ENCODE measurements at places on chromosomes 5 and 9. TPM values are rescaled to one million over a fixed set of nuclear protein-coding genes. Genes with fewer than 3 reads are reported as not detected.
A peak's percentile ranks its signal among the peaks of the same experiment; 100 is the strongest.

DNA sequence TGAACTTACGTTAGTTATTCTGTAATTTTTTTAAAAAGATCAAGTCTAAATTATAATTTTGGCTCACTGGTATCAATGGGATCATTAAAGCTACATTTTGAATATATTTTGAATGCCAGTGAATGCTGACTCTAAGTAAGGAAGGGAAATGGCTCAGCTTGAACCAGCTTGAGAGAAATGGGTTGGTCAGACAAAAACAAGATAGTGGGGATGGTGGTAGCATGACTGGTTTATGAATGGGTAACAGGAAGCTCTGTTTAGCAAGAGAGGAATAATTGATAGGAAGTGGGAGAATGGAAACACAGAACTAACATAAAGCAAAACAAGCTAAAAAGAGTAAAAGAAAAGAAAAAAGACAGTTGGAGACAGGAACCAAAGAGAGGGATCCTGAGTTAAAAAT lies 220.2 kb downstream of the ADAMTS6 start:
- H3K4me1 ChIP-seq, result peaks cover 17% of the 10 kb centered on the region
- no peak overlapping the region for H3K4me3 ChIP-seq
- no peaks in the 10 kb centered on the region for H3K27me3 ChIP-seq
- H3K36me3 ChIP-seq, result no peaks in the 10 kb centered on the region
- no peak for DNase-seq
- H3K27ac ChIP-seq, result no peak overlapping the region

GRCh38 chr9:133534346-133535291 lies at the start of gene ADAMTSL2:
Gene ADAMTSL2, plus strand, starts transcription at chr9:133534704. Its CDS starts 2,009 bp downstream, at chr9:133536713.
- peaks cover 17% of the 10 kb centered on the region for H3K4me1 ChIP-seq
- no peak within 1 kb of the TSS for H3K27ac ChIP-seq
- H3K4me3 ChIP-seq, result no peak within 1 kb of the TSS
- peak; percentile 87 for DNase-seq
- no peaks in the 10 kb centered on the region for H3K27me3 ChIP-seq

DNA sequence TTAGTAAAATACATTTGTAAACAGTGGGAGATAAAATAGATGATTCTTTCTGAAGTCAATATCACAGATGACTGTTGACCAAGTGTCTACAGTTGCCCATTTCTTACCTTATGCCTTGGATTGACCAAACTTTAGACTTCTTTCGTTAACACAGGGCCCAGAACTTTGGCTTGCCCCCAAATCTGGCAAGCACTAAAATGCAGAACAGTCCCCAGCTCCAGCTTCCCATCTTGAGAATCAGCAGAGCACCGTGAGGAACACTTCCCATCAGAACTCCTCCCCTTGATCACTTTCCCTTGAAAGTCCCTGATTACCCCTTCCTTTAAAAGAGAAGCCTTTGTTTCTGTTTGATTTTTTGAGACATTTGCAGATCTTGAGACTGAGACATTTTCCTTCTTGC lies 1039.9 kb downstream of the TLE1 start:
- H3K36me3 ChIP-seq, result no peaks in the 10 kb centered on the region
- H3K4me1 ChIP-seq, result peaks cover 7% of the 10 kb centered on the region
- no peak for DNase-seq
- H3K4me3 ChIP-seq, result no peak overlapping the region
- H3K27me3 ChIP-seq, result no peaks in the 10 kb centered on the region

- no peak for DNase-seq
- no peaks in the 10 kb centered on the region for H3K36me3 ChIP-seq
- H3K4me3 ChIP-seq, result no peak overlapping the region
These were observed 146.2 kb upstream of the PHYKPL start for GRCh38 chr5:178378527-178379484.

GRCh38 chr5:95784514-95785302 lies 37.8 kb downstream of the GLRX start:
- H3K4me1 ChIP-seq, result no peaks in the 10 kb centered on the region
- H3K36me3 ChIP-seq, result no peaks in the 10 kb centered on the region
- H3K27me3 ChIP-seq, result no peaks in the 10 kb centered on the region
- DNase-seq, result no peak

- H3K4me1 ChIP-seq, result peaks cover 12% of the 10 kb centered on the region
- no peak overlapping the region for H3K4me3 ChIP-seq
- DNase-seq, result no peak
- no peaks in the 10 kb centered on the region for H3K36me3 ChIP-seq
These were observed 172.1 kb downstream of the ENC1 start for GRCh38 chr5:74468421-74468820.

GRCh38 chr5:41452506-41452905 lies 57.9 kb downstream of the PLCXD3 start:
- no peak for DNase-seq
- no peak overlapping the region for H3K27ac ChIP-seq
- no peaks in the 10 kb centered on the region for H3K27me3 ChIP-seq
- no peaks in the 10 kb centered on the region for H3K36me3 ChIP-seq
- no peak overlapping the region for H3K4me3 ChIP-seq

DNA sequence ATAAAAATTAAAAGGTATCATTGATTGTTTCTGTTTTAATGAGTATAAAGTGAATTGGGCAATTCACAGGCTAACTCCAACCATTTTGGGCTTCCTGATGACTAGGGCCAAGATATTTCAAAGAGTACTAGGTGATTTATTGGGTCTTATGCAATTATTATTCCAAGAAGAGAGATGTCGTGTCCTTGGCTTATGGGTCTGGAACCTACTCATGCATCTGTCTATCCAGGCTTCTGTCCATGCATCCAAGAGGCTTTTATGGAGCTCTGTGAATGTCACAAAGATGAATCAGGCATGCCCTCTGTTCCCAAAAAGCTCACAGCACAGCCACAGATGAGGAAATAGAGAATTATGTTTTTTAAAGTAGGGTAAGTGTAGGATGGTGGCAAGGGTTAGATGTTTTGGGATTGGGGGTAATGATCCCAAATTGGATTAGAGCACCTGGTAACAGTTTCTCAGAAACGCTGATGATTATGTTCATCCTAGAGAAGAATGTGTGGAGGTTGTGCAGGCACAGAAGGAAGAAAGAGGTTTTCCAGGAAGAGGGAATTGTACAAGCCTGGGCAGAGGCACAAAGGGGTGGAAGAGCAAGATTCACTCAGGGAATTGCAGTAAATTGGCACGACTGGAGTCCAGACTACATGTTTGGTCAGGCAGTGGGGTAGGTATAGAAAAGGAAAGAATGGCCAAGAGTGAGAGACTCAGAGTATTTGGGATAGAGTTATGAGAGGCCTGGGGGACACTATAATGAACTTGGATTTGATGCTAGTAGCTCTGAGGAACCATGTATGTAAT lies 83.0 kb upstream of the TNC start:
- no peak overlapping the region for H3K4me3 ChIP-seq
- H3K36me3 ChIP-seq, result no peaks in the 10 kb centered on the region
- DNase-seq, result no peak
- H3K27ac ChIP-seq, result no peak overlapping the region
- H3K27me3 ChIP-seq, result no peaks in the 10 kb centered on the region

DNA sequence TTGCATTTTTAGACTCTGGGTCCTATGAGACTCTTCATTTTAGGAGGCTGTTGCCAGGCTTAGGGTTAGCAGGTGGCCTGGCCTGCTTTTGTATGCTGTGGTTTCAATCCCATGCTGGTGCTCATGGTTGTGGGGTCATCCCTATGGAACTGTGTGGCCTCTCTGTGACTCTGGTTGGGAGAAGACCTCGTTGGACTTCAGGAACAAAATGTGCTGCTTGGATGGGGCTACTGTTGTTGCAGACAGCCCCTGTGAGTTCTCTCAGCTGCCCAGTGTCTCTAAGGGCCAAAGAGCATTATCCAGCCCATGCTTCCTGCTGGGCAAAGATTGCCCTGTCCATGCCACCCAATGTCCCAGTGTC lies 169.5 kb upstream of the S1PR3 start:
- H3K27me3 ChIP-seq, result no peaks in the 10 kb centered on the region
- H3K36me3 ChIP-seq, result no peaks in the 10 kb centered on the region
- no peak for DNase-seq
- no peak overlapping the region for H3K27ac ChIP-seq

GRCh38 chr9:94779031-94779430 lies 52.5 kb downstream of the AOPEP start:
- H3K4me3 ChIP-seq, result no peak overlapping the region
- no peaks in the 10 kb centered on the region for H3K36me3 ChIP-seq
- H3K4me1 ChIP-seq, result no peaks in the 10 kb centered on the region
- no peaks in the 10 kb centered on the region for H3K27me3 ChIP-seq
- DNase-seq, result no peak
- no peak overlapping the region for H3K27ac ChIP-seq

DNA sequence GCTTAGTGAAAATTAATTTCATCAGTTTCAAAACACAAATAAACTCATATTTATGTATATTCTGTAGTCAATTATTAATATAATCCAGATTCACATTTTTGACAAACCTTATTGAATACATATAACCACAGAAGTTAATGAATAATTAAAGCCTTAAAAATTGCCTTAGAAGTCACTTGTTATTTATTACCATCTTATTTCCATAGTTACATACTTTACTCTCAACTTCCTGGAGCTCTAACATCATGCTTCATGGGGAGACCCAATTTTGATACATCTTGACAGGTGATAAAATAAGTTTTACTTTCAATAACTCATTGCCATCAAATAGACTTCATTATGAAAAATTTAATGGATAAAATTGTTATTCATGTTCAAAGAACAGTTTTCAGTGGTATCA lies 1038.7 kb downstream of the PTPRD start:
- no peak overlapping the region for H3K4me3 ChIP-seq
- H3K36me3 ChIP-seq, result no peaks in the 10 kb centered on the region
- DNase-seq, result no peak
- H3K27me3 ChIP-seq, result no peaks in the 10 kb centered on the region
- H3K27ac ChIP-seq, result no peak overlapping the region

DNA sequence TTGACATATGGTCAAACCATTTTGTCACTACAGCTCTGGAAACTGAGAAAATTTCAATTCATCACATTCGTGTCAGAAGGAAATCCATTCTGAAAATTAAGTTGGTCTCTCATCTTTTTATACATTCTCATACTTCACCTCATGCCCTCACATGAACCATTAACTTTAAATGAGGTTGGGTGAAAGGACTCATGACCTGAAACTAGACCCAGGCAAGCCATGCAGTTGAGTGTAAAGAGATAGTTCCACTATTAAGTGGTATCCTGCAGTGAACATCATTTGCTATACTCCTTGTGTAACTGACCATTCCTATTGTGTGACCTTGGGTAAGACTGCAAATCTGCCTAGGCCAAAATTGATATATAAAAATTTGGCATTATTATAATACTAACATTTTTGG lies 299.6 kb upstream of the GRIN3A start:
- no peak overlapping the region for H3K4me3 ChIP-seq
- no peaks in the 10 kb centered on the region for H3K36me3 ChIP-seq
- DNase-seq, result no peak
- H3K27ac ChIP-seq, result no peak overlapping the region
- no peaks in the 10 kb centered on the region for H3K27me3 ChIP-seq

- DNase-seq, result no peak
- H3K27ac ChIP-seq, result no peak overlapping the region
- H3K27me3 ChIP-seq, result no peaks in the 10 kb centered on the region
- H3K4me1 ChIP-seq, result no peaks in the 10 kb centered on the region
These were observed 143.9 kb downstream of the OR2K2 start for GRCh38 chr9:111186021-111186530.

DNA sequence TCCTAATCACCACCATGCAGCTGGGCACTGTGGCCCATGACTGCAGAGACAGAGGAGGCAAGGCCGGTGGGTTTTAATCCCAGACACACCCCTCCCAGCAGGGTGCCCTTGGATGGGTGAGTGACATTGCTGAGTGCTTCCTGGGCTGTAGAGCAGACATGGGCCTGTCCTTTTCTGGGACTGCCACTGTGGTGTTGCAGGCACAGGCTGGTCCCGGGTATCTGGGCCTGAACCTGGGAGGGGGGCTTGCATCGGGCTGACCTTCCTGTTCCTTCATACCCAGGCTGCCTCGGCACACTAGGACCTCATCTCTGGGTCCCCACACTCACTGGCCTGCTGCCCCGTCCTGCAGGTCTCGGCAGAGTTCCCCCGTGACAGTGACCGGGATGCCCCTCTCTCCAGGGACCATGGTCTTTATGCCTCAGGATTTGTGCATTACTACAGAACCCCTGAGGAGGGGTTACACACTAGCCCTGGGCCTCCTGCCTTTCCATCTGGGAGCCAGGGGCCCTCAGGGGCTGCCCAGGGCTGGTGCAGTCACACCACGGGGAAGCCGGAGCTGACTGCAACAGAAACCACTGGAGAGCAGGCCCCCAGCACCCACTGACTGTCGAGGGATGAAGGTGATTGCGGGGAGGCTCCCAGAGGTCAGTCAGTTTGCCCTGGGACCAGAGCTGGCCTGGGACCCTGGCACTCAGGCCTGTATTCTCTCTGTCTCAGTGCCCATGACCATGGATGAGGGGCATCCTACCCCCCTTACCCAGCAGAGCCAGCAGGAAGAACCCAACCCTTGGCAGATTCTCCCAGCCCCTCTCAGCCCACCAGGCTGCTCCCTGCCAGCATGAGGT lies 8.9 kb upstream of the SLC25A48 start:
- no peak for DNase-seq
- no peaks in the 10 kb centered on the region for H3K4me1 ChIP-seq
- H3K27ac ChIP-seq, result no peak overlapping the region
- no peaks in the 10 kb centered on the region for H3K36me3 ChIP-seq
- no peak overlapping the region for H3K4me3 ChIP-seq
- peaks cover 14% of the 10 kb centered on the region for H3K27me3 ChIP-seq

GRCh38 chr5:148951612-148952011 lies 111.2 kb downstream of the SH3TC2 start:
- no peak overlapping the region for H3K4me3 ChIP-seq
- no peaks in the 10 kb centered on the region for H3K36me3 ChIP-seq
- no peaks in the 10 kb centered on the region for H3K4me1 ChIP-seq

DNA sequence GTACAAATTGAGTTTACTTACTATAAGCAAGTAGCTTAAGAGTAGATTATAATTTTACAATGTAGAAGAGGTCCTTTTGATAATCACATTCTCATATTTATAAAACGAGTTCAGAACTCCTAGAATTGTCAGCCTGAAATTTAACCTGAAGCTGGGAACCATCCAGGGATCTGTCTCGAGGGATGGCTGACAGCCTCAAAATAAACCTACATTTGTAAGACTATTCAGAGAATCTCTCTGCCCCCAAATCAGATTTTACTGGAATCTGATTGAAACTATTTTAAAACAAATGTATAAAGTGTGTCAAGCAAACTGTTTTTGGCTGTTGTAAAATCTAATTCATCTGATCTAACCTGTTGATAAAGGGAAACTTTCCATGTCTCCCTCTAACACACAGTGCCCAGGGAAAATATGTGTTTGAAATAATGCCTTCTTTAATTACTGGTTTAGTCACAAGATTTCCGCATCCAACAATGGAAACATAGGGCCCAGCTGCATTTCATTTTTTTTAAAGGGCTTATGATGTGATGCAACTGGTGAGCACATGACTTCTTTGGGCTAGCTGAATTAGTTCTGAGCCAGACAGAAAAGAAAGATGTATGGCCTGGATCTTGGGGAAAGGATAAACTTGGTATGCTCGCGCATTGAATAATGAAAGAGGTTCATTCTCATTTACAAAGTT lies 30.3 kb downstream of the SLC25A46 start:
- DNase-seq, result no peak
- no peaks in the 10 kb centered on the region for H3K4me1 ChIP-seq
- no peaks in the 10 kb centered on the region for H3K36me3 ChIP-seq
- H3K4me3 ChIP-seq, result no peak overlapping the region
- no peak overlapping the region for H3K27ac ChIP-seq

Gene MAMDC4
- 7.9 TPM for total RNA-seq

Gene DMRTA1
- 1.6 TPM for total RNA-seq

Gene RGP1
- 19.3 TPM for total RNA-seq

Gene HMMR
- total RNA-seq, result 9.8 TPM

Gene LPAR1
- 36.8 TPM for total RNA-seq

Gene NR4A3
- total RNA-seq, result 2.2 TPM

Gene ABLIM3
- total RNA-seq, result 7.3 TPM

Gene SLC22A4
- total RNA-seq, result 1.4 TPM

Gene NUDCD2
- 18.8 TPM for total RNA-seq

Gene KIF27
- 4.4 TPM for total RNA-seq

Gene PRDM9
- 0.56 TPM for total RNA-seq

Gene IQGAP2
- 60.3 TPM for total RNA-seq

Gene ENDOG
- total RNA-seq, result 22.5 TPM

Gene C9orf153
- total RNA-seq, result not detected

Gene NTRK2
- total RNA-seq, result 3.4 TPM
